ENCODE measurements at places on chromosomes 2 and 18.

GRCh38 chr2:190578158-190579057 is 43.9 kb upstream of the NEMP2 start:
- DNase-seq: no peak

GRCh38 chr18:46010050-46010449 is 42.9 kb upstream of the EPG5 start:
- DNase-seq: no peak

DNA sequence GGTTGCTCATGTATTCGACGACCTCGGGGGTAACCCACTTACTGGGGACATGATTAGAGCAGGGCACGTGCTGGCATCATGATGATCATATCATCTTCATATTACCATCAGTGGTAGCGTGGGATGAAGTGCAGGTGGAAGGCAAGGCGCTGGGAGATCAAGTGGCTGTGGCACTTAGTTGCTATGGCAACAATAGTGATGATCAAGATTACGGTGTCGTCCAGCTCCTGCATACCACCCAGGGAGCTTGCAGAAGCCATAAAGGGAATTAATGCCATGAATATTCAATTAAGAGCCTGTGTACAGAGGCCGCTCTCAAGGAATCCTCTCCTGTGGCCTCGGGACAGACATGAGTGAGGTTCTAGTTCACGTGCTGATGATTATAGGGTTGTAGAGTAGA is 237.2 kb upstream of the COPS8 start:
- DNase-seq: no peak

DNA sequence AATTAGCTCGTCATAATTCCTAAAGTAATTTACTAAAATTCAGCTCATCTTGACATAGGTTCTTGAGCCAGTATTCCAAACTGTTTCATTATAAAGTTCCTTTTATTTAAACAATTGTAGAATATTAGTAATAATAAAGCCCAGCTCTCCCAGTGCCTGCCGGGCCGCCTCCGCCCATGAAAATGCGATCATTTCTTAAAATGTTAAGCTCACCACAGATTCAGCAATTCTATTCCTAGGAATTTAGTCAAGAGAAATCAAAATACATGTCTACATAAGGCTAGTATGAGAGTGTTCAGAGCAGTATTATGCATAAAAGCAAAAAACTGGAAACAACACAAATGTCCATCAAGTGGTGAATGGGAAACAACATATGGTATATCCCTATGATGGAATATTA is 52.0 kb downstream of the XDH start:
- DNase-seq: no peak

DNA sequence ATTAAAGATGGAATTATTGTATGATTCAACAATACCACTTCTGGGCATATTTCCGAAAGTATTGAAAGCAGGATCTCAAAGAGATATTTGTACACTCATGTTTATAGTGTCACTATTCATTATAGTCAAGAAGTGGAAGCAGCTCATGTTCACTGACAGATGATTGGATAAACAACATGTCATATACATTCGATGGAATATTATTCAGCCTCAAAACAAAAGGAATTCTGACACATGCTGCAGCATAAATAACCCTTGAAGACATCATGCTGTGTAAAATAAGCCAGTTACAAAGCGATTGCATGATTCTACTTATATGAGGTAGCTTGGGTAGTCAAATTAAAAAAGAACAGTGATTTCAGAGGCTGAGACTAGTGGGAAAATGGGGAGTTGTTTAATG is 39.3 kb upstream of the PROKR1 start:
- no peak for DNase-seq

GRCh38 chr2:220334871-220335590 is 707.6 kb downstream of the SLC4A3 start:
- no peak for DNase-seq

- no peak for DNase-seq
Observed at GRCh38 chr2:215556979-215557378, 121.1 kb upstream of the FN1 start.

GRCh38 chr18:74152857-74153256 is 4.5 kb downstream of the TIMM21 start:
- no peak for DNase-seq

DNA sequence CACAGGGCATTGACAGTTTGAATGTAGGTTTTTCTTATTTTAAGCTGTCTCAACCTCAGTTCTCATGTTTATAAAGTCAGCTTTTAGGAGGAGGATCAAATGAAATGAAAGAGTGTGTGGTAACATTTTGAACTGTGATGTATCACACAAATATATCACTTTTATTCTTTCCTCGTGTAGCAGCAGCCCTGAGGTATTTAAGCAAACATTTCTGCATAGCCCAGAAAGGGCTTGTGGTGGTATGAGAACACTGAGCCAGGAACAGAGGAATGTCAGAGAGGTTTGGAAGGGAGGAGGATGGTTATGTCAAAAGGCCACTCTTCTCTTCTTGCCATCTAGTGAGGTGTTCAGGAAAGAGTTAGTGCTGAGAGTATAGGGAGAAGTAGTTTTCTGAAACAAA is 150.2 kb downstream of the PARD3B start:
- no peak for DNase-seq

DNA sequence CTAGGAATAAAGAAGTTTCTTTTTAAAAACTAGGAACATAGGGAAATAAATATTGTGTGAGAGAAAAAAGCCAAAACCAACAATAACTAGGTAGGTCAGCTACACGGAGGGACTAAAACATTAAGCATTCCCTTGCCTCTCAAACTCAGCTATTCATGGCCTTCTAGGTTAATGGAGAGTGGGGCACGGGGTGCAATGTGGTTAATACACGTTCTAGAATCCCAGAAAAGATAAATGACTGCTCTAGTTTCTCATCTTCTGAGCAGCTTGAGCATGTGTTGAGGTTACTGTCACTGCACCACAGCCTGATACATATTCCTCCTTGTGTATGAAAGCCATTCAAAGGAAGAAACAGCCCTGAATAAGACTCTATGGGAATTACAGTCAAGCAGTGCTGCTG is 31.4 kb downstream of the SLC8A1 start:
- DNase-seq: no peak

- no peak for DNase-seq
Observed at GRCh38 chr2:72414137-72414760, 266.6 kb upstream of the CYP26B1 start.

DNA sequence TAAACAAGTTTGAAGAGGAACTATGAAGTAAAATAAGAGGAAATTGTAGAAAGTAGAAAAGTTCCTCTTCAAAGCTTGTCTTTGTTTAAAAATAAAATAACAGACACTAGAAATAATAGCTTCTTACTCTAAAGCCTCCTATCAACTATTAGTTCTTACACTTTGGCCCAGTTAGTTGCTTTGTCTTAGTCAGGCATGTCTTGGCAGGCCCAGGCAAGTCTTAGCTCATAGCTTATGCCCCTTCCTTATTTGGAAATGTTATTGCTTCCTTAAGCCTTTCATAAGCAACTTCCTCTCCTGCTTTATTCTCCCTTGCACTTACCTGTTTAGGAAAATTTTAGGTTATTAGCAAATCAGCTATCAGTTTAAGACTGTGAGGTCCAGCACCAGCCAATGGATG is 950.6 kb upstream of the LRATD1 start:
- no peak for DNase-seq

All from cortex of kidney (tissue), 1 donor.